ENCODE measurements at places on chromosomes 11 and 22.

GRCh38 chr11:132671851-132672370 is 860.4 kb downstream of the OPCML start:
- DNase-seq, result no peak

DNA sequence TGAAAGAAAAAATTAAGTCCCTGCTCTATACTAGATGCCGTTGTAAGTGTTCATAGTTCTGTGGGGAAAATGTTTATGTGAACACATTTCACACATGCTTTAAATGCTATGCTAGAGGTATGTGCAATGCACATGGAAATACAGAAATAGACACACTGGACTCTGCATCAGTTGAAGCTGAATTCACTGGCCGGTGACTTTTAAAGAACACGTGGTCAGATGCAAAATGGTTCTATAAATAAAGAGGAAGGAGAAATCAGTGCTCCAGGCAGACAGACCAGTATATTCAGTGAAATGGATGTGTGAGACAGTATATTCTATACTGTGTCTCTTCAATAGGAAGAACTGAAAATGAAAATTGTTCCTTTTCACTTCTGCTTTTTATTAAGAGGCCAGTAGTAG is 29.9 kb downstream of the TRPC6 start:
- DNase-seq, result no peak

GRCh38 chr11:45025716-45026492 is 75.2 kb upstream of the TP53I11 start:
- DNase-seq, result no peak

- DNase-seq, result peak; percentile 51
Measured at GRCh38 chr11:62171261-62171723, 18.7 kb upstream of the SCGB1D1 start.

DNA sequence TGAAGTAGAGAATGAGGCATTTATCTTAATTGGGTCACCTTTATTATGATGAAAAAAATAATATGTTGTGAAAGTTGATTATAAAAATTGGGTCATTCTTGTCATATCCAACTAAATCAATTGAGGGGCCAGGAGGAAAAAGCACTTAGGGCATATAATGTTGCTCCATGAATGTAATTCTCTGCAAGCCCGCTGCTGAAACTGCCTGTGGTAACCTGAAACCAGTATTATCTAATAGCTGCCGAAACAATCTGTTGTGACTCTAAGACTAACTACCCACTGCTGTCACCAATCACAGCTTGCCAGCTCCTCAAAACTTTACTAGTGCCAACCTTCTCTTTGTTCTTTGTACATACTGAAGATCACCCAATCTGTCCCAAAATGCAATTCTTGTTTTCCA is 115.8 kb downstream of the ATG16L2 start:
- DNase-seq, result no peak

DNA sequence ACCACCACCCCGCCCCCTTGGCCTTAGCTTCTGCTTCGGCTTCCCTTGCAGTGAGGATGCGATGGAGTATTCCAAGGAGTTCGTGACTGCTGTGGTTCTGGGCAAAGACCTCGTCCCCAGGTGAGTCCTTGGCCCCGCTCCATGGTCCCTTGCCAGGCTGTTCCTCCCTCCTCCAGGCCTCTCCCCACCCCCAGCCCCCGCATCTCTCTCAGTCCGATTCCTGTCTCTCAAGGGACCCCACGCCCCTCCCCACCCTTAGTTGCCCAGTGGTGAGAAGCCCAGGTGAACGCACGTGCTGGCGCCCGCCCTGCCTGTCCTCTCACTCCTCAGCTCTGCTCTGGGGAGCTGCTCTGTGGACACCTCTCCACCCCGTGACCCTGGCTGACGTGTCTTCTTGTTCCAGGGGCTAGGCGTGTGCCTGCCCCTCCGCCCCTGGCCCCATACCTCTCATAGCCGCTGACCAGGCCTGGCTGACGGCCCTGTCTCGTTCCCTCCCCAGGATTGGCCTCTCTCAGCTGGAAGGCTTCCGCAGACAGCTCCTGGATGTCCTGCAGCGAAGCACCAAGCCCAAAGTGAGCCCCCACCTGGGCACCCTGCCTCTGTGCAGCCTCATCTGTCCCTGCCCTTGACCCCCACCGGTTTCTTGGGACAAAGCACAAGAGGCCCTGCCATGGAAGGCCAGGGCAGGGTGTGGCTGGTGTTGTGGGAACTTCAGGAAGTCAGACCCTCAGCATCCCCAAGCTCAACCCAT is 14.6 kb upstream of the MYRF start:
- DNase-seq, result no peak

GRCh38 chr22:22938672-22939587 is 51.3 kb downstream of the IGLL5 start:
- no peak for DNase-seq

DNA sequence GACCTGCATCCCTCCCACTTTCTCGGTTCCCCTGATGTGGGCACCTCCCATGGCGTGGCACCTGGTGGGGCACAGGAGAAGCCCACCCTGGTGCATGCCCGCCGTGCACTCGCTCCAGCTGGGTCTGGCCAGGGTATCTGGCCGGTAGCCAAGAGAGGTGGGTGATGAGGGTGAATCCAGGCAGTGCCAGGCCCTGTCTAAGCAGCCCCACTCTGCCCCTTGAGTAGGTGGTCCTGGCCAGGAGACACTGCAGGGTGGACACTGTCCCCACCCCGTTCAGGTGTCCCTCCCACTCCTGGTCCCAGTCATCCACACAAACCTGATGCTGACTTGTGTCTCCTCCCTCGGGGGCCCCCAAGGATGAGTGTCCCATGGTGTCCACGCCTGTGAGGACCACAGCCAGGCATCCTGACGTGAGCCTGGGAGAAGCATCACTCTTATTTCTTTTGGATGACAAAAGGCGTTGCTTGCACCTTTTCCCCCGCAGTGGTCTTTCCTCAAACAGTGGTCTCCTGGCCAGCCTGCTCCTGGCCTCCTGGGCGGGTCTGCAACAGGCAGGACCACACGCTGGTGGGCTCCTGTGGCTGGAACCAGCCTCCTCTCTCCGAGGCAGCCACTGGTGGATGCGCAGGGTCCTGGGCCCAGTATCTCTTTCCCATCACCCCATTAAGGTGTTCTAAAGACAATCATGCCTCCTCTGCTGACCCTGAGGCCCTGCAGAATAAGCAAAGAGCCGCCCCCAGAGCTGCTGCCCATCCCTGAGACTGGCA is 922.3 kb downstream of the BRD1 start:
- DNase-seq, result no peak

DNA sequence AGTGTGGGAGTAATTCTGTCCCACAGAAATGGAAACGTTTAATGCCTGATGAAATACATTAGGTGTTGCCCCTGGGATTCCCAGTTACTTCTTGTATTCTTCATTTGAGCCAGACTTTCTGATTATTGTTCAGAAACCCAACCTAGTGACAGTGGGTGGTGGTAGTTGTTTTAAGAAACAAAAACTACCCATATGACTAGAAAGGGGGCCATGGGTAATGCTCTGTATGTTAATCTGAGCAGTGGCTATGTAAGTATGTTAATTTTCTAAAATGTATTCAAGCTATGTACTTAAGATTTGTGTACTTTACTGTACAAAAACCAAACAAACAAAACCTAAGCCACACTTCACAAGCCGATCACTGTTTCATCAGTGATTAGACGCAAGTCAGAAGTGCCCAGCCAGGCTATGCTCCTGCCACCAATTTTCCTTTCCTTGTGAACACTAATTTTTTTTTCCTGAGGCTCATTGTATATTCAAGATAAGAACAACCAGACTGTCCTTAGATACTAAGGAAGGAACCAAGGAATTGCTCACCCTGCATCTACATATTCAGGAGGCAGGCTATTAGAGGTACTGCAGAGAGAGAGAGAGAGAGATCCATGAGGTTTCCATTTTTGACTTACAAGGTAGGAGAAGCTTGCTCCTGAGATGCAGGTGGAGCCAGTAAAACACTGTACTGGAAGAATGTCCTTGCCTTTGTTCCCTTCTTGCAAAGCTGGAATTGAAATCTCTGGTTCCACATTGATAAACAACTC is 122.7 kb downstream of the DBX1 start:
- no peak for DNase-seq

DNA sequence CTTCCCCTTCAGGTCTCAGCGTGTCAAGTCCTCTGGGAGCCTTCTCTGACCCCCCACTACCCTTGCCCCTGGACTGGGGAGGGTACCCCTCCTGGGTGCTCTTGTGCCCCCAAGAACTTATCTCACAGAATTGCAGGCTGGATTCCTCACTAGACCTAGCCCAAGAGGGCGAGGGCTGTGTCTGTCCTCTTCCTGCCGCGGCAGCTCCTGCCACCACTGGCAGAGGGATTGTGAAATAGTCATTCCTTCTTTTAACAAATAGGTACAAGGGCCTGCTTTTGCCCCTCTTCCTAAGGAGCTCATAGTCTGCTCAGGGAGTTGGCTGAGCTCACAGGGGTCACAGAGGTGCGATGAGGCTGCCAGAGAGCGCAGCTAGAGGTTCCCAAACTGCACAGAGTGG is 5.5 kb downstream of the RAB36 start:
- DNase-seq, result no peak

GRCh38 chr22:24741769-24742168 is 32.8 kb downstream of the PIWIL3 start:
- DNase-seq, result no peak

DNA sequence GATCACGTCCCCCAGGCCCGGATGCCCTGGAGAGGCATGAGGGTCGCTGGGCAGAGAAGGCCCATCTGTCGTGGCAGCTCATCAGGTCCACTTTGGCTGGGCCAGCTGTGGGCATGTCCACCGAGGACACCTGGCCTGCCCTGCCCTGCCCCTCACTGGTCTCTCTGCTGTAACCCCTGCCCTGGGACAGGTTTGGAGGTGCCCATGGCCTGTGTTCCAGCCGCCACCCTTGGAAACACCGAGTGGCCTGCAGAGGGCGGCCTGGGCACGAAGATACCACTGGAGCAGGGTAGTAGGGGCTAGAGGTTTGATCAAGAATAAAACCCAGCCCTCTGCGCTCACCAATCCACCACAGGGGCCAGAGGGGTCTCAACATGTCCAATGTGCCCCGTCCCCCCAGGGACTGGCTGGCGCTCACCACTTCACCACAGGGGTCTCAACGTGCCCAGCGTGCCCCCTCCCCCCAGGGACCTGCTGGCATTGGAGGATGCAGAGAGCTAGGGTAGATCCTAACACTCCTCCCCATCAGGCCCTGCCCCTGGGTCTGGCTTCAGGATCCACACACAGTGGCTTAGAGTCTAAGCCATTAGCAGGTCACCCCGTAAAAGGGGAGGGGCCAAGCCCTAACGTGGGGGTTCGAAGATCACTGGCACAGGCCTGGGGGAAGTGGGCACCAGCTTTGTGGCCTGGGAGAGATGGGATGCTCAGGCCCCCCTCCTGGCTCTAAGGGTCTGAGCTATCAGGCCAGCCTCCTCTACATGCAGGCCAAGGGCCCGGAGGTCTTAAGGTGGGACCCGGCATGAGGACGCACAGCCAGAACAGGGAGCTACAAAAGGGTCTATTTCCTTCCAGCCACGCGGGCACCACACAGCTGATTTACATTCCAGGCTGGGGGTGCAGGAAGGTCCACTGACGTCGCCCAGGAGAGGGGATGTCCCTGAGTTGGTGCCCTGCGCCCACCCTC is 1.3 kb upstream of the HDAC10 start:
- peak; percentile 65 for DNase-seq

DNA sequence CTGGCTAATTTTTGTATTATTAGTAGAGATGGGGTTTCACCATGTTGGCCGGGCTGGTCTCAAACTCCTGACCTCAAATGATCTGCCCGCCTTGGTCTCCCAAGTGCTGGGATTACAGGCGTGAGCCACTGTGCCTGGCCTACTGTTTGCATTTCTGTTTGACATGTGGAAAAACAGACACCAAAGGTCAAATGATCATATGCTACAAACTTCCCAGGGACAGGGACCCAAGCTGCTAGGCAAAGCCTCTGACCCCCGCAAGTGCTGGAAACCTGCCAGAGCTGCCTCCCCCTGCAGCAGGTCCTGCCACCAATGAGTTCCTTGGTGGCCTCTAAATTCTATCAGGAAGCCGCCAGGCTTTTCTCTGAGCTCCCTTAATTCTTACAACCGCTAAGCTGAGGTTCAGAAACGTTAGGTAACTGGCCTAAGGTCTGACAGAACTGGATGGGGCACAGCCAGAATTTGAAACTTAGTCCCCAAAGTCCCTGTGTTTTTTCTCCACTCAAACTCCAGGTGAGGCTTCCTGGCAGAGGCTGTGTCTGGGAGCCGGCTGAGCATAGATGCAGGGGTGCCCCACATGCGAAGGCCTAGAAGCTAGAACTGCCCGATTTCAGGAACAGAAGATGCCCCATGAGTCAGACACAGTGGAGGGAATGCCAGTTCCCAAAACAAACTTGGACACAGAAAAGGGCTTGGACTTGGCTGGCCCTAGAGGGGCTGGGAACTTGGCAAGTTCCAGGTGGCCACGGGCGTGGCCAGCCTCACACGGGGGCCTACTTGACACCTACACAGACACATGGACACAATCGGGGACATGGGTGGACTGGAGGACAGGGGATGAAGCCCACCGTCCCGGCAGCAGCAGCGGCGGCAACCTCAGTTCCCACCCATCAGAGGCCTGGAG is 7.4 kb downstream of the CSNK1E start:
- no peak for DNase-seq

GRCh38 chr22:46848197-46848596 is 85.7 kb downstream of the TBC1D22A start:
- DNase-seq, result no peak

DNA sequence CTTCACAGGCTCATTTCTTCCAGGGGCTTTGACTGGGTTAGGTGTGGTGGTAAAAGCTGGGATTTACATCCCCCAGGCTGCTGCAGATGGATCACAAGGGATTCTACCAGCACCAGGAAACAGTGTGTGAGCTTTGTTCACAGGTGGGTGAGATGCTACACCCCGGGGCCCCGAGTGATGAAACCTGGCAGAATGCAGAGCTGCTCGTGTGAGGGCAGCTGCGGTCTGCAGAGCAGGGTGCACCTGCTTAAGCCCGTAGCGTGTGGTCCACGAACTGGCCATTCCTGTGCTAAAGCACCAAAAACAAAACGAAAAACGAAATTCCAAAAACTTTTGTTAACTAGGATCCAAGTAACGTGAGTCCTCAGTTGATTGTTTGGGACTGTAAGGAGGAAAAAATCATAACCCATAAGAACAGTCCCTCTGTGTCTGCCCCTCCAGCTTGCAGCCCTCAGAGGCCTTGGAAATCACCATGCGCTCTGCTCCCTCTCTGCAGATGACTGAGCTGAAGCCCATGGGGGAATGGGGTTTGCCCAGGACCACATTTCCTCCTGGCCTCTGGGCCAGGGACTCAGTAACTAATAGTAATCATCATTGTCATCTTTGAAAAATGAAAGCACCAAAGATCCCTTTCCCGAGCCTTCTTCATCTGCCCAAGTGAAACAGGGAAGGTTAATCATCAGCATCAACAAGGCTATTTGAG is 24.6 kb downstream of the ELF5 start:
- no peak for DNase-seq
